ENCODE measurements at places on chromosomes 12 and 14.

GRCh38 chr14:68677901-68678300 is 115.0 kb downstream of the ZFP36L1 start:
- DNase-seq, result no peak

DNA sequence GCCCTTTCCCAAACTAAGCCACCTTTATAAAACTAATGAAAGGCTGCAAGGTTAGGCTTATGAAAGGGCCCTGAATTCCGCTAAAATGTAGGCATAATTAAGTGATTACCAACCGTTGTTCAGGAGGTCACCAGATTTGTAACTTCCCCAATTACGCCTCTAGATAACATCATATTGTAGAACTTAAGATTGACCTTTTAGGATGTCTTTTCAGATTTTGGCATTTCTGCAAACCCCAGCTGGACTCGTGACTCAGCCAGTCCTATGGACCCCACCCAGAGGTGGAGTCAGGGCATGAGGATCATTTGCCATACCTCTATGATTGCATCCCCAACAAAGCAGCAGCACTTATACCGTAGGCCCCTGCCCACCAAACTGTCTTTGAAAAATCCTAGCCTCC is 3.7 kb upstream of the LPCAT3 start:
- DNase-seq, result no peak

DNA sequence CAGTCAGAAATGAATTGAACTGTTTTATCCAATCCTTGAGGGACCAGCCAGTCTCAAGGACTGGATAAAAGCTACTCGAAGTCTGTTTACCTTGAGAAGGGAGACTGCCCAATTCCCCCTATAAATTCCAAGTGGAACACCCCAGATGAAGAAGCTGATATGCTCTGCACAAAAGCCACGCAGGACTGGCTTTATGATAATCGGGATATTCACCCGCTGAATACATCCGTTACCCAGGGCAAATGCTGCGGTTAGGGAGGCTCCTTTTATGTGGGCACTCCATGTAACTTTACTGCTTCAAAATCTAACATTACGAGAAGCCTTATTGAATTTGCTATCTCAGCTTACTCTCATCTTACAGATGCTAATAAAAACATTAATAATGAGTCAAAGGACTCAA is 119.1 kb downstream of the DENND5B start:
- no peak for DNase-seq

GRCh38 chr12:105860561-105861207 is 278.1 kb downstream of the NUAK1 start:
- no peak for DNase-seq

GRCh38 chr14:91186515-91187066 is 57.9 kb downstream of the GPR68 start:
- no peak for DNase-seq

DNA sequence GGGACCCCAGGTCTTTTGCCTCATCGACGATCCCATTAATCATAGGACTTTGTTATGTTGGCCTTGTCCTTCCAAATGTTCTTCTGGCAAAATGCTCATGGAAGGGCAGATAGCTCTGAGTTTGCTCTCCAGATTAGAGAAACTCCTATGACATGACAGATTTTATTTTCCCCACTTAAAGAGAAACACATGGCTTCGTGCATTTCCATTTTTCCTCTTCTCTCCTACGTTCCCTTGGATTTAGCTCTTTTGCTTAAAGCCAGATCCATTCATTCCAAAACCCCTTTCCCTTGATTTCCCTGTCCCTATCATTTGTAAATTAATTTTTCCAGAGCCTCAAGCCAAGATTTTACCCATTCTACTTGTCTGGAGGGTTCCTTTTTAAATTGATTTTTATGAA is 2.9 kb downstream of the PRIMA1 start:
- no peak for DNase-seq

DNA sequence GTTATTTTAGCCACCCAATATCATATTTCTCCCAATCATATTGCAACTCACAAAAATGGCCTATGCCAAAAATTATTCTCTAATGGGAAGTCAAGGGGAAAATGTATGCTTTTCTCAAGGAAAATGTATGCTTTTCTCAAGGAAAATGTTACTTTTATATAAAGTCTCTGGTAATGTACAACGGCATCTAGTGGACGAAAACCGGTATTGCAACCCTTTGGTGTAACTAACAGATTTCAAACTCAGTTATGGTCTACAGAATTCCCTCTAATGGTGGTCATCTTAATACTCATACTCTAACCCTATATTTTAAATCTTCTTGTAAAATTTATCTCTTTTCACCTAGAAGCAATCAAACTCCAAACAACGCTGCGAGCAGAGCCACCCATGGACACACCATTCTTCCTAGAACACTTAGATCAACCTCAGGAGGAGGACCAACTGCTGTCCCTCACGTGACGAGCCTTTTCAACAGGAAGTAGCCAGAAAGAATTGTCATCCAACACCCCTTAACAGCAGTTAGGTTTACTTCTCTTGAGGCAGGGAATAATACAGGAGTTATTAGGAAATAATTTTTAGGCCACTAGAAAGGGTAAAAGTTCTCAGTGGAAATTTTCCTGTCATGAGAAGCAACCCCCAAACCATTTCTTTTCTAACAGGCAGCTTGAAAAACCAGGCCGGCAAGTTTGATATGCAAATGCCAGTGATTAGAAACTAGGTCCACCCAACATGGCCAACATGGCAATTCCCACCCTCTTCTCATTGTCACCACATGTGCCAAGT is 20.1 kb downstream of the APOBEC1 start:
- peak; percentile 66 for DNase-seq

DNA sequence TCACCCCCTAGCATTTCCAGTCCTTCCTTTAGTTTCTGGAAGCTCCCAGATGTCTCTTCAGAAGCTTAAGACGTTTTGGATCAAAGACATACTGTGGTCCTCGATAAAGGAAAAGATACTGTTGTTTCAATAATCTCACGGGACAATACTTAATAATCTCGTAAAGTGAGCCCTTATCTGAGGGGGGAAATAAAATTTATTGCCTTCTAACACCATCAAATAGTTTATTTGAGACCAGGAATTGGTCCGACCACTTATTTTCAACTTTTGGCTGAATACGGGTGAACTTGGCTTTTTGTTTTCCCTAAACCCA is 640 bp upstream of the G2E3 start:
- no peak for DNase-seq

GRCh38 chr12:51801027-51801426 is 47.5 kb downstream of the FIGNL2 start:
- no peak for DNase-seq

- DNase-seq, result peak; percentile 66
Observed at GRCh38 chr12:6684609-6685008, 4.6 kb downstream of the ZNF384 start.

GRCh38 chr12:1083889-1084262 is 92.9 kb downstream of the ERC1 start:
- no peak for DNase-seq

- DNase-seq, result no peak
Observed at GRCh38 chr12:4820971-4821370, 88.7 kb upstream of the KCNA1 start.

GRCh38 chr12:62848418-62848817 is 86.5 kb downstream of the PPM1H start:
- no peak for DNase-seq

GRCh38 chr12:113846883-113847755 is 119.0 kb downstream of the RBM19 start:
- DNase-seq, result no peak

GRCh38 chr12:33676866-33677265 is 237.2 kb upstream of the SYT10 start:
- DNase-seq, result no peak

DNA sequence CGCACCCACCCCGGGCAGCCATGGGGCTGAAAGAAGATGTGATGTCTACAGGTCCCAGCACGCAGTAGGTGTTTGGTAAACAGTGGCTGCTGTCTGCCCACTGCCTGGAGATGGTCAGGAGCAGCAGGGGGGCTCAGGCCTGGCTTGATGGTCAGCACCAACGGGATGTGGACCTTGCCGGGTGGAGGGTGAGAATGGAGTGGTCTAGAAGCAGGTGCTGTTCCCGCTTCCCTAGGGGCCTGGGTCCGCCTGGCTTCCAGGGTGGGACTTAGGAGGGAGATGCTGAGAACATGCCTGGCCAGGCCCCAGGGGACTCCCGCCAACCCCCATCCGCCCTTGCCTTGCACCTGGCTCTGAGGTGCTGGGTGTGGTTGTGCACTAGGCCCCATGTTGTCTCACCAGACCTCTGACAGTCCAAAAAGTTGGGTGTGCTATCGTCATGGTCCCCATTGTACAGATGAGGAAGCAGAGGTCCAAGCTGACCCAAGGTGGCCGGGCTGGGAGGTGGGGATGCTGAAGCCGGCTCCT is 12.9 kb downstream of the FAM222A start:
- no peak for DNase-seq

- no peak for DNase-seq
Observed at GRCh38 chr12:104166465-104166864, 28.5 kb upstream of the NFYB start.

GRCh38 chr14:68820536-68820935 is 27.7 kb upstream of the ZFP36L1 start:
- DNase-seq, result peak; percentile 70

- DNase-seq, result no peak
Observed at GRCh38 chr12:123062681-123063486, 82.4 kb downstream of the ARL6IP4 start.

DNA sequence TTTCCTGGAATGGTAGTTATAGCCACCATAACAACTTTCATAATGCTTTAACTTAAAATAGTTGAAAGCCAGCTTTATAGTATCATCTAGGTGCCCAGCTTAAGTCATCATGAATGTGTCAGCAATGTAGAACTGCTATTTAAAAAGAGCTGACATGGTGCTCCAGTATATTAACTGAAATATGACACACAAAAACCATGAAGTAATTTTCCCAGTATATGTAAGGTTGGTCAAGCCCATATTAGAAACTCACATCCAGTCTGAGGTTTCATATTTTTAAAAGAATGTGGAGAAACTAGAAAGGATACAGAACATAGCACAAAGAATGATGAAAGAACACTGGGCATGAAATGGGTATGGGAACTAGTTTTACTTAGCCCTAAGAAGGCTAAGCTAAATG is 121.3 kb upstream of the KRAS start:
- DNase-seq, result no peak

DNA sequence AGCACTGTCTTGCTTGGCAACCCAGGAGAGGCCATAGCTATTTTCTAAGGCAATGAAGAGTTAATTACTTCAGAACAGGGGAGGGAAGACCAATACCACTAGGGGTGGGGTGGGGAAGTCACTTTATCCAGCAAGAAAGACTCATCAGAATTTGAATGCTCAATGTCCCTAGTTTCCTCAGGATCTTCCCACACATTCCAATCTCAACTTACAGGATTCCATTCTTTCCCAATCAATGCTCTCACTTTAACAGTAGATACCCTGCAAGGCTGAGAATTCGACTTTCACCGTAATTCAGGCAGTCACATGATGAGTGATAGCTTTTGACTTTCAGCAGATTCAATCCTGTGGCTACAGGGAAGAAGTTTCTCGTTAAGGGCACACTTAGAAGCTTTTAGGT is 526.6 kb upstream of the SEL1L start:
- no peak for DNase-seq

DNA sequence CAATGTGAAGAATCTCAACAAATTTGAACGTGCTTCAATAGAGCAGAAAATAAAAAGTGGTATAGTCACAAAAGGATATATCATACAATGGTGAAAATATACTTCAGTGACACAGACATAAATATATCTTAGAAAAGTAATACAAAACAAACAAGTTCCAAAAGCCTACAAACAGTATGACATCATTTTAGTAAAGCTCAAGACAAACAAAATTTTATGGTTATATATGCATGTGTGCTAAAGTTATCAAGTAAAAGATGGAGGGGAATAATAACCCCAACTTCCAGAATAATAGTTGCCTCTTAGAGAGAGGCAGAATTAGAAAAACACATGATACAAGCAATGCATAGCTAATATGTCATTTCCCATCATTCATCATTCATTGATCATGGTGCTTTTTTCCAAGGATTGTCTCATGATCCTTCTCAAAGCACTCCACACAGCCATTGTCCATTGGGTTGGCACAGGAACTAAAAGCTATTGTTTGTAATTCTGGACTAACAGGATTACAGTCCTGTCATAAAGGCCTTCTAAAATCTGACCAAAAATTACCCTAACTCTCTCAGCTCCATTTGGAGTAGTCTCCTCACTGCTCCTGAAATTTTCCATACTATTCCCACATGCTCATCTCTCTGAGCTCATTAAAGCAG is 59.5 kb downstream of the IFNG-AS1 start:
- DNase-seq, result no peak

GRCh38 chr14:30143627-30144026 is 216.0 kb upstream of the PRKD1 start:
- DNase-seq, result no peak

DNA sequence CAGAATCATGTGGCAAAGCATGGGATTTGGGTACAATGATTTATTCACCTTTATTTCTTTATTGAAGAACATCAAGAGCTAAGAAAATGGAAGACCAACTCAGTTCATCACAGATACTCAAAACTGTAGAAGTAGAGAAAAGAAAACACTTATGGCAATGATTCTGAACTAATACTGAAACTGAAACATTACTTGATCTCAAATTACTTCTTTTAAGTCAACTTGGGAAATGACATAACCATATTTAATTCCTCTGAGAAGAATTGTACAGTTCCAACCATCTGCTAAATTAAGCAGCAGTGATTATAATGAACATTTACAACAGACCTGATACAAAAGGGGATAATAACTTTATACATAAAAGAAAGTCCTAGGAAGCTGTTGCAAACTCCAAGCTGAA is 466.5 kb downstream of the TMTC2 start:
- DNase-seq, result no peak

GRCh38 chr14:79091381-79091963 is 921.3 kb downstream of the NRXN3 start:
- DNase-seq, result no peak

GRCh38 chr12:53949631-53950436 is 4.9 kb upstream of the HOXC12 start:
- DNase-seq, result no peak

GRCh38 chr12:112375105-112375504 is 7.1 kb downstream of the HECTD4 start:
- DNase-seq, result no peak

DNA sequence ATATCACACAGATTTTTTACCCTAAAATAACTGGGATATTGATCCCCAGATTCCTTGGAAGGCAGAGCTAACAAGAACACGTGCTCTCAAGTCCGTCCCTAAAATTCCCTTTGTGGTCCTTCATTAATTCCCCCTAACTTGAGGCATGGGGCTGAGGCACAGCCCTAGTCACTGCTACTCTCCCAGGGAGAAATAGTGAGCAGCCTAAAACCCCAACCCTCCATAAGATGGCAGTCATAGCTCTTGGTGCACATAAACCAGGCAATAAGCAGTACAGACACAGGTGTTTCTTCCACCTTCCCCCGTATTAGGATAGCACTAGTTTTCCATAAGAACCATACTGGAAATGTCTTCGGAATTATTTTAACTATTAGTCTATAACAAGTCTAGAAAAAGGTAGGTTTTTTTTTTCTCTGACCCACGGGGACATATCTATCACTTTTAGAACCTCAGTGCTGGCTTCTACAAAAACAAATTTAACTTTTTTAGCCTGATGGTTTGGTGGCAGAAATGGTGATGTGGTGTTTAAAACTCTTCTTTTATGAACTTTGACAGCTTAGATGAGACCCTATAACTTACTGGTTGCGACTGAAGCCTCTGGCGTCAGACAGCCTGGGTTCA is 3.1 kb upstream of the ARHGEF40 start:
- no peak for DNase-seq

GRCh38 chr12:20268771-20269170 is 99.6 kb upstream of the PDE3A start:
- no peak for DNase-seq
